Inflammatory macrophage (primary cell): ENCODE measurements at places on chromosomes 6 and 20.

- DNase-seq = peak; percentile 83
These were observed 543.1 kb downstream of the PRKN start for GRCh38 chr6:162184465-162184864.

DNA sequence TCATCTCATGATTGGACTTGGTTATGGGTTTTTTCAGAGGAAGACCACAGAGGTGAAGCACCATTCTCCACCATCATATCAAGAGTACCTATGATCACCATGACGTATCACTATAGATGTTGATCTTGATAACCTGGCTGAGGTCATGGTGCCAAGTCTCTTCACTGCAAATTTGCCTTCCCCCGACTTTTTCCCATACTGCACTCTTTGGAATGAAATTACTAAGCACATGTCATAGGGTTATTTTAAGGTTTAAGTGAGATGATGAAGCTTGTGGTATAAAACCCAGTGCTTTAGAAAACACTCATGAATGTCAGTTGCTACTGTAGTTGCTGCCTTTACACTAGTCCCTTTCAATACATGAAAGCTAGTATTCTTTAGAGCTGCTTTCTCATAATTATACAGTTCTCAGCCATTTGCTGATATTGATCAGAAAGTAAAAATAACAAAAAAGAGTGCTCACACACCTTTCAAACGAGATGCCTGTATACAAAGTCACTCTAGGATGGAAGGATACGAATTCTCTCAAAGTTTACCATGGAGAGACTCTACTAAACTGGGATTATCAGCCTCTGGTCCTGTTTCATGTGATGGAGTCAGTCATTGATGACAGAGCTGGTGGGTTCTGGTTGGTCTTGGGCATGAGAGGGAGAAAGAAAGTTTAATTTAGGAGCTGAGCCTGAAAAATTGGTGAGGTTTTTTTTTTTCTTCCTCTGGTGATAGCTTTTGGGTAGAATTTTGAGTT, 228.1 kb downstream of the PRL start:
- no peak for DNase-seq

DNA sequence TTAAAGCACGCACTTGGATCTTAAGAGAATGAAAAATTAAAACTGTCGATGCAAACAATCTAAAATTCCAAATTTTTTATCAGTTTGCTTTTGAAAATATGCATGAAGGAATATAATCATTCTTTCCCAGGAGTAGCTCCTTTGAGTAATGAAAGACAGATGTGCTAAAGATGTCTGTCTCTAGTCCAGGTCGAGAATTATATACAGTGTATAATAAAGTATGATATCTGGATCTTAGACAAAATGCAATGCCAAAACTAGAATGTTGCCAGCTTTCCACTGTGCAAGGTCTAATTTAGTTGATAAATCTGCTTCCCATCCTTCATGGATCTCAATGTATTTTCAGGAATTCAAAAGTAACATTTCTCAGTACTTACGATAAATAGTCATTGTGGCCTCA, 65.1 kb upstream of the ADGRG6 start:
- DNase-seq = no peak

DNA sequence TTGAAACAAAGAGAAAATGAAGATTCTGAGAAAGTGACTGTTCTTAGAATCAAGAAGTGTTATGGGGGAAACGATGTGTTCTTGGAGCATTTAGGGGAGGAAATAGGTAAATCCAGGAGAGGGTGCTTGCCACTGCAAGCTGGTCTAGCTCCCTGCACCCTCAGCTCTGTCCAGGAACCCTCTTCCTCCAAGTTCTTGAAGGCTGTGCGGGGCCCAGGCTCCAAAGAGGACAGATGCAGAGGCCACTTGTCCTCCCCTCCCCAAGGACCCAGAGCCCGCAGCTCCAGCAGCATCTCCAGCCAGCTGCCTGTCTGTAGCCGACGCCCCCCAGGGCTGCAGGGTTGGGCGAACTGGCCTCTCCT, 87.9 kb downstream of the CDC5L start:
- DNase-seq = no peak

- DNase-seq = no peak
These were observed 20.7 kb upstream of the BPIFA2 start for GRCh38 chr20:33147299-33147698.

GRCh38 chr20:57470212-57470522, 54.8 kb downstream of the CTCFL start:
- no peak for DNase-seq

- no peak for DNase-seq
These were observed 19.4 kb upstream of the RCAN2 start for GRCh38 chr6:46510651-46511050.

DNA sequence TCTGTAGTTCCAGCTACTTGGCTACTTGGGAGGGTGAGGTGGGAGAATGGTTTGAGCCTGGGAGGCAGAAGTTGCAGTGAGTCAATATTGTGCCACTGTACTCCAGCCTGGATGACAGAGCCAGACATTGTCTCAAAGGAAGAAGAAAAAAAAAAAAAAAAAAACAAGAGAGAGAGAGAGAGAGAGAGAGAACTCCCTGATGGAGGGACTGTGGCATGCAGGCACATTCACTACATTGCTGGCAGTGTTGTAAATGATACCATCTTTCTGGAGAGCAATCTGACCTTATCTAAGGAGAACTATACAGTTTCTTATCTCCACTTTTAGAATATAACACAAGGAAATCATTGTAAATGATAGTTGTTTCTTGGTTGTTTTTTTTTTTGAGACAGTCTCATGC, 85.1 kb downstream of the MDN1 start:
- DNase-seq = no peak

- no peak for DNase-seq
These were observed 15.2 kb downstream of the NPEPL1 start for GRCh38 chr20:58707770-58708169.
